Fibroblast of the aortic adventitia (primary cell): ENCODE measurements at places on chromosomes 16 and 17. TPM values are rescaled to one million over a fixed set of nuclear protein-coding genes. Genes with fewer than 3 reads are reported as not detected.

GRCh38 chr16:63323055-63323454 lies 1286.8 kb upstream of the CDH8 start:
- DNase-seq = no peak

- DNase-seq = peak; percentile 34
These were observed 24.0 kb upstream of the SSTR5 start for GRCh38 chr16:1048442-1049112.

The CORO6 gene
- 5.5 and 8.3 TPM in 2 replicates for total RNA-seq

GRCh38 chr16:88390735-88391134 lies 8.0 kb downstream of the ZNF469 start:
- no peak for DNase-seq

DNA sequence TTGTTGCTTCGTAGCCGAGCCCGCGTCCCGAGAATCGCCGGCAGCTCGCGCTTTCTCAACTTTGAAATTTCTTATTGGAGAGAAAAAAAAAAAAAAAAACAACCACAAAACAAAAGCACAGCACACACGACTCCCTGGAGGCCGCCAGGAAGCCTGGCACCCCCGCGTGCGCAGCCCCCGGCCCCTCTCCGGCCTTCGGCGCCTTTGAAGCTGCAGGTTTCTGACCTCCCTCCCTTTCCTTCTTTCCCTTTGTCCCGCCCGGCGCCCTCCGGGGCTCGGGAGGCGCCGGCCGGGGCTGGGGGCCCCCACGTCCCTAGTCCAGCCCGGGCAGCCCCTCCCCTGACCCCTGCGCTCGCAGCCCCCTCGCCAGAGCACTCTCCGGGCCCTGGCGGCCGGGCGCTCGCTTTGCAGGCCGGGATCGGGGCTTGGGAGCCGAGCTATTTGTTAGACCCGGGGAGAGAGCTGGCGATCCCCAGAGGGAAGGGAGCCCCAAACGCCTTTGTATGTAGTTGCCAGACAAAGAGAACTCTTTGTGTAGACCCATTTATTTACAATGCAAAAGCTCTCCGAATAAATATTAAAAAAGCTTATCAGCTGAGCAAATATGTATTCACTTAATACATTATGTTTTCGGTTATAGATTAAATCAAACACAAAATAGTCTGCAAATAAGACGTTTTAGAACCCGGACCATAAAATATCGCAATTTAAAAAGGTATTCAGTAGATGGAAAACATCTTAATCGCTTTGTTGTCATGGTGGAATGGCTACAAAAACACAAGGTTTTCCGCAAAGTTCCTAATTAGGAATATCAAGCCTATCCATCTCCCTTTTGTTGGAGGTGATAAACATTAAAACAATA lies 2.3 kb downstream of the BAHCC1 start:
- DNase-seq = peak; percentile 75

The UTS2R gene
- total RNA-seq = not detected in 2 replicates
